ENCODE measurements at places on chromosomes 3 and 15.
A peak's percentile ranks its signal among the peaks of the same experiment; 100 is the strongest.

GRCh38 chr3:15795651-15796308 lies 2.0 kb downstream of the ANKRD28 start:
- peak; percentile 66 for DNase-seq

GRCh38 chr3:2684046-2684445 lies 426.1 kb downstream of the IL5RA start:
- no peak for DNase-seq

GRCh38 chr3:194508491-194509453 lies 22.0 kb upstream of the ATP13A3 start:
- DNase-seq: no peak

DNA sequence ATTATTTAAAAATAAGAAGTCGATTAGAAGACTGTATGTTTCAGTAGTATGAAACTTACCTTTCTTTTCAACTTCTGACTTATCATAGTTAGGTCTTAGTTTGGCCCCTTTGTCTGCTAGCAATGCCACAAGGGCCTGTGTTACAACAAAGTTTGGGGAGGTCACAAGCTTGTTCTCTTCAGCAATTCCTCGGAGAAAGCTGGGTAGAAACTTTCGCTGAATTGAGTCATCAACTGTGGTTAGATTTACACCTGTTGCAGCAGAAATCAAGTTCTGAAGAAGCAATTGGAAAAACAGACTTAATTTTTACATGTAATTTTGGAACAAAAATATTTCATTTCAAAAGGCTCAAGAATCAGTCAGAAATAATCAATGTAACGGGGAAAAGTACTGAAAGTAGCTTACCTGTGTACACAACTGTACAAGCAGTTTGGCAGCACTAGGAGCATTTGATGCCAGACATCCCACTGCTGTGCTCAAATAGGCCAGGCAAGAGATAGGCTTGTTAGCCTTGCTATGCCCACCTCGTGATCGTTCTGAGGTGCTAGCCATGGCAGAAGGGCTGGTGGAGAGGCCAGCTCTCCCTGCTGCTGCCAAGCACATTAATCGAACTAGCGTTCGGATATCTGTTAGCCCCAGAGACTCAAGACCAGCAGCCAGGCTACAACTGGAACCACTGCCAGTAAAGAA lies 58.6 kb downstream of the FBXL22 start:
- DNase-seq: no peak

DNA sequence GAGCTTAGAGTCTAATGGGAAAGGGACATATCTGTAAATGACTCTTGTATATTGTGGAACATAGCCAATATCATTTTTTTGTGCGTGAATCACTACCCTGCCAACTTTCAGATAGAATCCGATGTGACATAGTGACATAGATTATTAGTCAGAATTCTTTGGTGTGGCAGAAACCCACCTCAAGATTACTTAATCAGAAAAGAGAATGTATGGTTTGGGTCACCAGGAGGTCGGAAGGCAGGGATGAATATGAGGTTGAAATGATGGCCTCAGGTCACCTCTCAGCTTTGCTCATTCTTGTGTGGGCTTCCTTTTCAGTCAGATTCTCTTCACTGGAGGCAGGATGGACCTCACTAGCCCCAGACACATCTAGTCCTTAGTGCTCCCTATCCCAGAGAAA lies 41.4 kb downstream of the SNAPC5 start:
- DNase-seq: no peak

DNA sequence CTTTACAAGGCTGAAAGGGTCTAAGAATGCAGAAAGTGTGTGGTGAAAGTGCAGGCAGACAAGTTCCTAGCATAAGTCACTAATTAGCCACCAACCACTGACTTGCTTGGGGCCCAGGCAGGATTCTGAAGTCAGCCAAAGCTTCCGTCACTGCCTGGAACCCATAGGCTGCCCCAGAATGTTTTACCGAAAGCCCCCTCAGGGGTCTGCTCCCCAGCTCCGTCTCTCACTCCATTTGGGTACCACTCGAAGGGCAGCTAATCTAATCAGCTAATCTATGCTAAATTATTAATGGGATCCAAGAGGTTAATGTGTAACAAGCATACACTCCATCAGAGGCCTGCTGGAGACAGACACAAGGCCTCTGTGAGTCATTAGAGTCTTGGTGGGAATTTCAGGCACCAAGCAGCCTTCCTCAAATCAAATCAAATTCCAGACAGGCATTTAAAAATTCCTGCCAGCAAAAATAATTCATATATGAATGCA lies 13.2 kb downstream of the ADAMTS9 start:
- DNase-seq: peak; percentile 87

GRCh38 chr3:71966185-71966584 lies 181.2 kb upstream of the PROK2 start:
- DNase-seq: no peak

GRCh38 chr3:49593041-49593440 lies 38.8 kb downstream of the BSN start:
- no peak for DNase-seq

- no peak for DNase-seq
Measured at GRCh38 chr15:29252234-29252633, 17.4 kb downstream of the NSMCE3 start.

DNA sequence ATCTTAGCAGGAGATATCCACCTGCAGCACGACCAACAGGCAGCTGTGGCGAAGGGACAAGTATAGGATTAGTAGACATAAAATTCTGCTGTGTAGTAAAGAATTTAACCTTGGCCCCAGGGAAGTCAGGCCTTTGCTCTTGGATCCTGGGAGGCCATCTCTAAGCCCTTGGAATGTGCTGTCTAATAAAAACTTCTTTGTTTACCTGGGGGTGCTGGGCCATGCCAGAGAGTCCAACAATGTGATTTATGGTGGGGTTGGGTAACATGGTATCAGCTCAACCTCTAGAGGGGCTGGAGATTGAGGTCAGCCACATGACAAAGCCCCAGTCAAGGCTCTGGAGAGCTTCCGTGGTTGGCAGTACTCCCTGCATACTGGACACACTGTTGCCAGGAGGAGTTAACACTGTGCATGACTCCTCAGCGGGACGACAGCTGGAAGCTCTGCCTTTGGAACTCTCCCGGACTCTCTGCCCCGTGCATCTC lies 52.4 kb downstream of the HEG1 start:
- no peak for DNase-seq

- DNase-seq: no peak
Measured at GRCh38 chr15:93830221-93831080, 400.9 kb upstream of the MCTP2 start.

- no peak for DNase-seq
Measured at GRCh38 chr3:195148549-195148948, 122.4 kb downstream of the XXYLT1 start.

DNA sequence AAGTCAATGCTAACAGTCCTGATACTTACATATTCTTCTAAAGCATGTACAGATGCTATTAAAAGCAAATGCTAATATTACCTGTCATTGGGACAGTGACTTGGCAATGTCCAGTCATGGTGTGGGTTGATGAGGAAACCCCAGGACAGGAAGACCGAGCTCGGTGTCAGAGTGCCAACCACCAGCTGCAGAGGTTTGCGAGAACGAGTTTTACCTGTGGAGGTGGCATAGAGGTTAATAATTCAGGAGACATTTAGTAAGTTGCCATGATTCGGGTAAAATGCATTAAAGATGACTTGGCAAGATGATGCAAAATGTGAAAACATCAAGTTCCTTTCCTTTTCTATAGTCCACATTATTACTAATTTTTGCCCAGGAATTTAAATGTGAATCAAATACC lies 94.5 kb downstream of the ABI3BP start:
- no peak for DNase-seq
